ENCODE measurements at places on chromosomes 5 and 9.

DNA sequence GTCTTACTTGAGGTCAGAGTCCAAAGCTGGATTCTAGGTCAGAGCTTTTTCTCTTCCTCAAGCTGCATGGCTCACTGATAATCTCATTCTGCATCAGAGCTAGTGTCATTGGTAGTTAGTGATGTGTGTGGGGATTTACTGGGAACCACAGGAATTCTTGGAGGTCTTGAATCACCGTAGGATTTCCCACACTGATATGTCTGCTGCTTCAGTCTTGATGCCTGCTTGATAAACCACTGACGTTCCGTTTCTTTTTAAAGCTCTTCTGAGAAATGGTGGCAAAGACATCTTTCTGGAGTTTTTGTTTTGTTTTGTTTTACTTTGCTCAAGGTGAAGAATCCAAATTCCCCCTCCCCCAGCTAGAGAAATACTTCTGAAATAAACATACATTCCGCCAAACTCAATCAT is 1.2 kb upstream of the GARIN3 start:
- DNase-seq: peak; percentile 62

DNA sequence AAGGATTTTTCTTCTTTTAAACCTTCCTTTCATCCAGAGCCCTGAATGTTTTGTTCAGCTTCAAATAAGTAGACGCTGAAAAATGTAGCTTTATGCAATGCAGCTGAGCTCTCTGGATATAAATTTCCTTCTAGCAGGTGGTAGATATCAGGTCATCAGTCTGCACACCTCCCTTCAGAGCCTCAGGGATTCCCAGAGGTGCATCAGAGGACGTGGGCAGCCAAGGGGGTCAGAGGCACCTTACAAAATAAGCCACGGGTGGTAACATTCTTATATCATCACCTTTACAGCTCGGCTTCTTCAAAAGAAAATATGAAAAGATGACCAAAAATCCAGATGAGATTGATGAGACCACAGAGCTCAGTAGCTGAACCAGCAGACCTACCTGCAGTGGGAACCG is 19.3 kb downstream of the MOCS2 start:
- no peak for DNase-seq

DNA sequence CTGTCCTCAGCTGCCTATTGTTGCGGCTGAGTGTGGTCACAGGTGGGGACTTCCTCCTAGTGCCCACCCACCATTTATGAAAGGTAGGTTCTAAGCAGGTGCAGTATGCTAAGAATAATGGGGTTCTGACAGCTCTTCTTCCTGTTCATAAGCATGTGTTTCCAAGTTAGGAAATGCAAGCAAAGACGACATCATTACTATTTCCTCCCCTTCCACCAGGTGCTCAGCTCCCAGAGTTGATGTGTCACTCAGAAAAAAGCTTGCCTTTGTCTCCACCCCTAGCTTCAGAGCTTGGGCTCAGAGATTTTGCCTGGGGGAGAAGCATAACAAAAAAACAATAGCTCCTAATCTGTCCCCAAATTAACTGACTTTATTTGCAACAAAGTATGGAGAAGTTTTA is 1076.7 kb downstream of the NR2F1-AS1 start:
- no peak for DNase-seq

DNA sequence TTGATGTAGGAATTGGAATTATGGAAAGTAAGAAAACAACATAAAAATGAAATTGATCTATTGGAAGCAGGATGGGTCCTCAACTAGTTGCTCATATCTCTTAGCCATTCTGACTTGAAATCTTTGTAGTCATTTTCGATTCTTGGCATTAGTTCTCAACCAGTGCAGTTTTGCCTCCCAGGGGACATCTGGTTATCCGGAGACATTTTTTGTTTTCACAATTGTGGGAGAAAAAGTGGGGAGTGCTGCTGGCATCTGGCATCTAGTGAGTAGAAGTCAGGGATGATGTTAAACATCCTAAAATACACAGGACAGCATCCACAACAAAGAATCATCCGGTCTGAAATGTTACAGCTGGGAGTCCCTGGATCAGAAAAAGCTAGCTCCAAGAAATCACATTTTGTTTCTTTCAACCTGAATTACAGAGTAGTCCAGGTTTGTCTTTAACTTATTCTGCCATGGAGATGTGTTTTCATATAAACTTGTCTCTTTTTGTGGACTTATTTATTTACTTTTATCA is 74.9 kb downstream of the FBXL7 start:
- DNase-seq: no peak

DNA sequence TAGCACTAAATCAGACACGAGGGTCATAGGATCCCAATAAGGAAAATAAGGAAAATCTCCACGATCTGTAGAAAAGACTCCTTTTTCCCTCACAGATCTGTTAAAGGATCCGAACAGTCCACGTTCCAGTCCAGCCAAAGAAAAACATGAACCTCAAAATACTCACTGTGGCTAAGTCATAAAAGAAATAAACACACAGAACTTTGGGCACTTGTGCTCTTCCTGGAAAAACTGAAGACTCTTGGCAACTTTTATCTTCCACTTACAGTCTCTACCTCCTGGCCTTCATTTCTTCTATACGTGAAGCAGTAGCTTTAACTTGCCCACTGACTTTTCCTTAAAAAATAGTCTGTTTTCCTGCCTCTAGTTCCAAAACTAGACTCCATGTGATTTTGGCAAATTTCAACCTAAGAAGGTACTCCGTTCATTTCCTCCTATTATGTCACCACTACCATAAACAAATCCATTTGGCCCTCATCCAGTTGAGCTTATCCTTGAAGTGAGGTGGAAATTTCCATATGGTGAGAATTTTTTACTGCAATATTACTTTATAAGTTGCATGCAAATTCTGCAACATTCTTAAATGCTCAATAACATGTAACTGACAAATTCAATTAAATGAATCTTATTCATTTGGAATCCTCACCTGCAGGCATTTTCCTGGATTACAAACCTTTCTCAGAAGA is 5.3 kb upstream of the LHFPL2 start:
- no peak for DNase-seq

DNA sequence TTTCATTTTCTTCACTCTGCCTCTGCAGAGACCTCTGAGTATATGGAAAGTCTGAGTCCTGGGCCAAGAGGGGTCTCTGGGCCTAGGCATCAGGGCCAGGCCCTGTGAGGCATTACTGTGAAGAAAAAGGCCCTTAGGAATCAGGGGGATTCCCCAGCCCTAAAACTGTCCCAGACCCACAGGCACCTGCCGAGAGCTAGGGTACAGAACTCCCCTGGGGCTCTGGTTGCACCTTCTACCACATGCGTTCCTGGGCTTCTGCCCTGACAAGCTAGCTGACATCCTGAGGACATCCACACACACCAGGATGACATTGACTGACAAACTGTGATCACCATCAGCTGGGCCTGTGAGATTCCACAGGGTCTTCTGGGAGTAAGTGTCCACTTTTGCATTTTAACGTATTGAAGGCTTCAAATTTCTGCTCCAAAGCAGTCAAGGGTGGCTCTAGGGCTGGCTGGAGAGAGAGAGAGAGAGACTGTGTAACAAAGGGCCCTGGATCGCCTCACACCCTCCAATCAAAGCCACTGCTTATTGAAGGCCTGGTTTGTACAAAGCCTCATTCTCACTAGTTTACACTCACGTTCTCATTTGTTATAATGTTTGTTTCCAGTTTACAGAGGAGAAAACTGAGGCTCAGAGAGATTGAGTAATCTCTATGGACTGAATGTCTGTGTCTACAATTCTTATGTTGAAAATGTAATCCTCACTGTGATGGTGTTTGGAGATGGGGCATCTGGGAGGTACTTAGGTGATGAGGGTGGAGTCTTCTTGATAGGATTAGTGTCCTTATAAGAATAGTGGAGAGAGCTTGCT is 45.1 kb downstream of the TGFBI start:
- DNase-seq: no peak

- no peak for DNase-seq
These were observed 350.0 kb downstream of the DEPDC1B start for GRCh38 chr5:60349891-60350415.

- DNase-seq: no peak
These were observed 57.3 kb upstream of the HSPB3 start for GRCh38 chr5:54398191-54398590.

GRCh38 chr9:4994166-4994890 is 9.3 kb downstream of the JAK2 start:
- DNase-seq: no peak

DNA sequence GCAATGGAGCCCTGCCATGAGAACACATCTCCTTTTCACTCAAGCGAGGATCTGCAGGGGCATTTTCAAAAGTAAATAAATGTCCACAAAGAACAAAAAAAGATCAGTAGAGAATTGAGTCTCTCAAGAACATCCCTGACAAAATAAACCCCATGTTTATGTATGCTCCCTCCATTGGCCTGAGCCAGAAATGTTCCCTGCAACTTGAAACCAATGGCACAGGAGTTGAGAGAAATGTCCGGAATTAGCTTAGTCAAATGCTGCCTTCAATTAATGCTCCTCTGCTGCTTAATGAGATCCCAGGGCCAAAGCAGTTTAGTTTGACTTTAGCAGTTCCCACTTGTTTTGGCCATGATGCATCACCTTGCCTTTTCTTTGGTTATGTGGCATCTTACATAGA is 238.3 kb downstream of the EBF1 start:
- no peak for DNase-seq

DNA sequence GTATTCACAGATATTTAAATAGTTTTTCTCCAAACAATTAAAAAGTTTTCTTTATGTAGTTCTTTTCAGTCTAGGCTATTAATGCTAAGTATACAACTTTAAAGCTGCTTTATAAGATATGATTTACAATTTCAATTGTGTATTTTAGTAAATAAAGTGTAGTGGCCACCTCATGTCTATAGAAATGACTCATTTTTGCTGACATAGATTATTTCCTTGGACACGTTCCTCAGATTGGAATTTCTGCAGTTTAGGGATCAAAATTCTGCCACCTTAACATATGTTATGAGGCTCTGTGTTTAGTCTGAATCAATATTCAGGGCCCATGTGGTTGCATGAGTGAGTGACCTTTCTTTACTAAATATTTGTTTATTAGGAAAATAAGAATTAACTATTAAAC is 750.2 kb downstream of the IRX1 start:
- DNase-seq: no peak

GRCh38 chr5:38656568-38656967 is 100.1 kb upstream of the LIFR start:
- DNase-seq: no peak

- no peak for DNase-seq
These were observed 274.0 kb upstream of the DAPK1 start for GRCh38 chr9:87223392-87224246.

GRCh38 chr9:12819436-12820185 is 44.8 kb downstream of the LURAP1L start:
- no peak for DNase-seq

DNA sequence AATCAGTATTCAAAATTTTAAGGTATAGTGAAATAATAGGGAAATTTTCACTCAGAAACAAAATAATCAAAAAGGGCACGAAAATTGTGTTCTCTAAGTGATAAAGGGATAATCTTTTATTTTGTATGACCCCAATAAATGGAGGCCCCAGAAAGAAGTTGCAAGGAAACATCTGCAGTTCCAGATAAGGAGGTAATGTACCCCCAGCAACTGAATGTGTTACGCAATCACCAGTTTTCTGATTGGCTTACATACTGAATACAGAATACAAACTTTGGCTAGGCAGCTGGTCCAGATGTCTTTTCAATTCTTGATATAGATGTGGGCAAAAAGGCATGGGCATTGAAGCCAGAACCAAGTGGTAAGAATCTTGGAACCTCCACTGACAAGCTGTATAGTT is 1.7 kb upstream of the TOPORS start:
- no peak for DNase-seq

GRCh38 chr9:131539223-131539923 is 6.0 kb upstream of the PRRT1B start:
- no peak for DNase-seq

- no peak for DNase-seq
These were observed 1.1 kb downstream of the MVB12B start for GRCh38 chr9:126327714-126328185.

GRCh38 chr9:137298401-137299202 is 3.5 kb downstream of the NRARP start:
- DNase-seq: no peak

GRCh38 chr5:8843771-8844170 is 702.1 kb downstream of the SEMA5A start:
- DNase-seq: no peak

- no peak for DNase-seq
These were observed 93.9 kb upstream of the LMX1B start for GRCh38 chr9:126519660-126520420.

DNA sequence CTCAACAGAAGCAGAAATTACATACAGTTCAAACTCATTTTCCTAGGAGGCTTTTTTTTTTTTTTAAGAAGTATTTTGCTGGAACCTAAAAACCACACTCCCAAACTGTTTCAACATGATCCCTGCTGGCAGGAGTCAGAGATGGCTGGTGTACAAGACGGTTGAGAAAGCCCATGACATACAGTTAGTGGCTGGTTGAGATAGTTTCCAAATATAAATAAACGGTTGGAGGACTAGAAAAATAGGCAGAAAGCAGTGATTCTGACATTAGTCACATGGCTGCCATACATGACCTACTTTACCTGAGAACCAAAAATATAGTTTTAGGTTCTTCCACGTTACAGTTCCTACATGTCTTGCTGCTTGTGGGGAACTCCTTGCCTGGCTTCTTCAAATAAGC is 31.7 kb upstream of the BASP1 start:
- no peak for DNase-seq

- DNase-seq: no peak
These were observed 148.5 kb upstream of the OTULINL start for GRCh38 chr5:14432931-14433589.

- DNase-seq: no peak
These were observed 360.8 kb upstream of the KCNN2 start for GRCh38 chr5:114001076-114001475.

DNA sequence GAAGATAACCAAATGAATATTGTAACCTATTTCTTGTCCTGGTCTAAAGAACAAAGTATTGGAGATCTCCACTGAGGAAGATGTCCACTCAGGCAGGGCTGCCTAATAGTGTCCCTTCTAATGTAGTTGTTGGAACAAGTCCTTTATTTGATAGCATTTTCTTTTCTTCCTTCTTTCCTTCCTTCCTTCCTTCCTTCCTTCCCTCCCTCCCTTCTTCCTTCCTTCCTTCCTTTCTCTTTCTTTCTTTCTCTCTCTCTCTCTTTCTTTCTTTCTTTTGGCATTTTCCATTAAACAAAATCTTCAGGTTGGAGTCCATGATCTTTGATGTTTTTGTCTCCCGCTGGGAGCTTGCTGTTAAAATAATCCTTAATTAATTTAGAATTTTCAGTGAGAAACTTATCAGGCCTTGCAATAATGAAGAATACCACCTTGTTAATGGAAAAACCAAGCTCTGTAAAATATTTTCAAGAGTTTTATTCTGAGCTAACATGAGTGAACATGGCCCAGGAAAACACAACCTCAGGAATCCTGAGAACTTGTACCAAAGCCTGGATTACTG is 43.5 kb upstream of the TENT2 start:
- DNase-seq: no peak

- DNase-seq: peak; percentile 21
These were observed 18.4 kb downstream of the GLRA1 start for GRCh38 chr5:151906246-151906645.
